ENCODE measurements at places on chromosomes 6 and 20.

DNA sequence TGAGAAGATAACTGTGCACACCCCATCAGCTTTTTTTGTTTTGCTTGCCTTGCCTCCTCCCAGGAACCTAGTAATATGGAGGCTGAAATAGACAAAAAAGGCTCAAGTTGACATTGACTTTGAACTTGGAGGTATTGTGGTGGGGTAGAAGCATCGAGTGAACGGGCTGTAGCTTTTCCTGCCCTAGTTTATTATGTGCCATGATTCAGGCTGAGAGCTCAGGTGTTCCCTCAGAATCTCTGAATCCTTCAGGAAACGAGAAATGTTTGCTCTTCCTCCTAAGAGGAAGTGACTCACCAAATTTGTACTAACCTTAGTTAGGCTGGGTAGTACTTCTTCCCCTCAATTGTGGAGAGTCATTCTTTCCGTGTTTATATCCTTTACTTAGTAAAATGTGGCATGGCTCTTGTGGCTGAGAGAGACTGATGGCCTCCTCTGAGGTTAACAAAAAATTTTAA is 98.8 kb downstream of the SASH1 start:
- DNase-seq: no peak

DNA sequence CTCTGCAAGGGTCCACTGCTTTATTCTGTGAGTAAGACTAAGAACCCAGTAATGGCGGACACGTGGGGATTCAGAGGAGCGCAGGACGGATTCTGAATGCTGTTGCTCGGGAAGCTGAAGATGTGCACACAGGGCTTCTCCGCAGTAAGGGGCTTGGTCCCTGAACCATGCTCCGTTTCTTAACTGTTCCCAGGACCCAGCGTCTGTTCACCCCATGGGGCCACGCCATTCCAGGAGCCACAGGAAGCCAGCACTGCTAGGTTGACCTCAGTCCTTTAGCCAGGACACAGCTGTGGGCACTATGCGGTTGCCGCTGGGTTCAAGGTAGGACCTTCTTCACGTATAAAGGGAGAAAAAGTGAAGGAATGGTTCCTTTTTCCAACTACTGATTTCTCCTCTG is 59.8 kb downstream of the IRF4 start:
- no peak for DNase-seq

- DNase-seq: peak; percentile 7
Observed at GRCh38 chr6:30357678-30358540, 13.0 kb downstream of the RPP21 start.

DNA sequence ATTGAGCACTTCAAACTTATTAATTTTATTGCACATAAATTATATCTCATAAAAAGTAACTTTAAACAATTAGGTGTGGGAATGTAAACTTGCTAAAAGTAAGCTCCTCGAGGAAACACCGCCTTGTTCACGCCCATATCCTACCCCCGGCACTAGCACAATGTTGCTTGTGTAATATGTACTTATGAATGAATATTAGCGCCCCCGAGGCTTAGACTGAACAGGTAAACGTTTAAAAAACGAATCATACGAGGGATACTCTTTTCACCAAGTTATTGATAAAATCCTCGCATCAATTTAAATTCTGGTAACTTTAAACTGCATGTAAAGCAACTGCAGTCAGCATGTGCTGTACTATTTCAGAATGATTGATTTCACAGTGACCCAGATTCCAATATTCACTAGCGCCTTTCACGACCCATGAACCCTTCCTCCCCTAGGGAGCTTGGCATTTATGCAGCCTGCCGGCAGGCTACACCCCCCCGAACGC is 637 bp downstream of the TFB1M start:
- DNase-seq: no peak

GRCh38 chr6:56652994-56653393 is 10.3 kb upstream of the DST start:
- no peak for DNase-seq

DNA sequence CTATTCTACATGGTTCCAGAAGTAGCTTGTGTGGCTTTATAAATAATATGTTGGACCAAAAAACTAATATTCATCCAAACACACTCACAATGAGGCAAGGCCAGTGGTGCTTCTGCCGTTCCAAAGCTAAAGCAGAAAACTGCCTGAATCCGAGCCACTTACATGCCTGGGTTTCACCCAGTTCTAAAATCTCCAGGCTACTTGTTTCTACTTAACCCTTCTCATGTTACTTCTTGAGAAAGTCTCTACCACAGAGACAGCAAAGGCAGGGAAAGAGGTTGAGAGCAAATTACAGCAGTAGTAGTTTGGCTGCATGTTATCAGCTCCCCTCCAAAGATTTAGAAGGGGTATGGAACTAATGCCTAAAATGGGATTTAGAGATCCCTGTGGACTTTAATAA is 62.0 kb downstream of the FAXC start:
- DNase-seq: no peak

- DNase-seq: no peak
Observed at GRCh38 chr6:168161371-168161750, 82.3 kb upstream of the FRMD1 start.

- DNase-seq: no peak
Observed at GRCh38 chr20:59603781-59604541, at the start of gene PHACTR3. PHACTR3 (plus strand) TSS chr20:59604540; CDS start chr20:59605015, 475 bp downstream.

DNA sequence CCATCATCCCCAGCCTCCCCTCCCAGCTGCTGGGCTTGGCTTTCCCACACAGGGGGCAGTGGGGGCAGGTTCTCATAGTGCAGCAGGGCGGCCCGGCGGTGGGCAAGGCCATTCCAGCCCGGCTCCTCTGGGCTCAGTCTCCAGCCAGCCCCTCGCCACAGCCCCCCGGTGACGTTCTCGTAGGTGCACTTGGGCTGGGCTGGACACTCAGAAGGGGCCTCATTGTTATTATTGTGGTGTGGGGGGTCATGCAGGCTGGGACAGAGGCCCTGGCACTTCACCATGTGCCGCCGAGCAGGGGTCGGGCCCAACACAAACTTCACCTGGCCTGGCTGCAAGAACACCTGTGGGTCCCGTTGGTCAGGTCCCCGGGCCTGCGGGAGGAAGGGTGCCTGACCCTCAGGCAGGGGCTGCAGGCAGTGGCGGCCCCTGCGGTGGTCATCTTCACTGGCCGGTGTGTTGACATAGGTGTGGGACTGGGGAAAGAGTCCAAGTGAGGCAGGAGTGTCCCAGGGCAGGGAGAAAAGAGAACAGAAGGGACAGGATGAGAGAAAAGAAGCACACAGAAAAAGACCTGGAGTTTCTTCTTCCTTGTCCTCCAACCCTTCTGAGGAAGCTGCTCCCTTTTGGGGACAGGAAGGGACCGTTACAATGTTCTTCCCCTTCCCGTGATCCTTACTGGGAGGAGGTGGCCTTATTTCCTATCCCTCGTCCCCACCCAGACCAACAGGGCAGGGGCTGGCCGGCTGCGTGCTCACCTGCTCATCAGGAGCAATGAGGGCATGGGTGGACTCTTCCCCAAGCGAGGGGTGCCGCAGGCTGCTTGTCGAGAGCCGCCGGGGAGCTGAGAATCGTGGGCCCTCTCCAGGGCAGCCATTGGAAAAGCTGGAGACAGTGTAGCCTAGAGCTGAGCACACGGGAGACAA is 8.4 kb downstream of the FRS3 start:
- no peak for DNase-seq

GRCh38 chr20:58322083-58322482 is 12.6 kb downstream of the RAB22A start:
- no peak for DNase-seq

DNA sequence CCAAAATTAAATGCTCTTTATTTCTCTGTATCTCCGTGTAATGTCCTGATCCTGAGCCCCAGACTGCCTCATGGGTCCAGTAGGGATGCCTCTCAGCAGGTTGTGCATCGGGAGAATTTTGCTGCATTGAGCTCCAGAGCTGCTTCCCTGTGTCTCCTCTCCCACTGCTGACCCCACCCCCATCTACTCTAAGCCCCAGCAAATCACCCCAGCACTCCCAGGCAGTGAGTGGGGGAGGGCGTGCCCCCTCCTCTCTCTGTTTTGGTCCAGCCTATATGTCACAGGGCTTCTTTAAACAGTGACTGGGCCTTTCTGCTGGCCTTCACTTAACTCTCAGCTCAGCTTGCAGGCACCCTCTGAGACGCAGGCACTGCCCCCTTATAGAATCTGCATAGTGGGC is 228.8 kb upstream of the QKI start:
- no peak for DNase-seq

- DNase-seq: no peak
Observed at GRCh38 chr6:32163559-32164258, 686 bp upstream of the EGFL8 start.

GRCh38 chr6:69026243-69026642 is 391.2 kb downstream of the ADGRB3 start:
- no peak for DNase-seq

DNA sequence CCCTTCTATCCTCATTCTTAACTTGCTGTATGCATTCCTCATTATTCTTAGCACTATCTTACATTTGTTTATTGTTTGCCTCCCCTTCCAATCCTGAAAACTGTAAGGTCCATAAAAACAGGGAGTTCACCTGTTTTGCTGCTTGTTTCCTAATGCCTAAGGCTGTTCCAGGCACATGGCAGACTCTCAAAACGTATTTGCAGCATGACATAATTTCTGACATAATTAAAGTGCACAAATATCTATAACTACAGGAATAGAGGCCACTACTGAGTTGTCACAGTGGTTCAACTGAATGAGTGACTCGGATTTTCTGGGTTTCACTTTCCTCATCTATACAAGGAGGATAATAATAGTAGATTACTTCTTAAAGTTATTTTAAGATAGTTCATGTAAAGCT is 83.0 kb downstream of the HFE start:
- DNase-seq: no peak

DNA sequence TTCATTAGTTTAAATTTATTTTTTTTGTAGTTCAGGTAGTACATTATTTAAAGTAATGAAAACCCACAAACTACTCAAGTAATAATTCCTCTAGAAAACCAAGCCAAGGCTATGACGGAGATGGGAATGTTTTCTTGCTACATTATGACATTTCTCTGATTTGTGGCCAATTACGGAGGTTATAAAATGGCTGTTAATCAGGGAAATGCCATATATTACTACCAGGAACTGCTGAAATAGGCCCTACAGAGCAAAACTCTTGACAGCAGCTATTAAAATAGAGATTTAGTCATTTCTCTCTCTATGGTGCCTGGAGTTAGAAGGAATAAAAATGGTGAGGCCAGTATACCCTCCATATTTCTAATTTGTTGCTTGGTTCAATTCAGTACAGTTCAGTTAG is 280.0 kb downstream of the ARHGAP18 start:
- no peak for DNase-seq

GRCh38 chr6:48994811-48995210 is 468.2 kb downstream of the MMUT start:
- no peak for DNase-seq

- DNase-seq: no peak
Observed at GRCh38 chr6:166933396-166933795, 23.0 kb downstream of the RNASET2 start.

- DNase-seq: no peak
Observed at GRCh38 chr6:49551078-49551865, 804 bp downstream of the C6orf141 start.

DNA sequence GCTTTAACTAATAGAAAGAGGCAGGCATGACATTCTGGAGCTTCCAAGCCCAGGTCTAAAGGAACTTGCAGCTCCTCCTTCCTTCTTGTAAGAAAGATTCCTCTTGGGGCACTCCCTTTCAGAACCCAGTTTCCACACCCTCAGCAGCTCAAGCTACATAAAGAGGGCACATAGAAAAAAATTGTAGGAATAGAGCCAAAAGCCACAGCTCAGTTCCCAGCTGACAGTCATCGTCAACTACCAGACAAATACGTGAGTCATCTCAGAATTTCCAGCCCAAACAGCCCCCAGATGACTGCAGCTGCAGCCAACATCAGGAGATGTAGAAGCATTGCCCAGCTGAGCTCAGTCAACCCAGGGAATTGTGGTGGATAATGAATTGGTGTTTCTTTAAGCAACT is 349.8 kb upstream of the ARID1B start:
- DNase-seq: no peak

GRCh38 chr6:18561037-18561750 is 174.0 kb downstream of the RNF144B start:
- no peak for DNase-seq

Measured in stimulated activated CD4-positive, alpha-beta T cell treated with anti-CD3 and anti-CD28 coated beads, Interleukin-12 subunit alpha, Interleukin-12 subunit beta, amount 100 ng/mL, for 24 hours (primary cell).